Fibroblast of lung (primary cell): ENCODE measurements at places on chromosomes 7 and 10. TPM values are rescaled to one million over a fixed set of nuclear protein-coding genes. Genes with fewer than 3 reads are reported as not detected.

- DNase-seq: no peak
These were observed 457.6 kb downstream of the LRMDA start for GRCh38 chr10:75889051-75889450.

DNA sequence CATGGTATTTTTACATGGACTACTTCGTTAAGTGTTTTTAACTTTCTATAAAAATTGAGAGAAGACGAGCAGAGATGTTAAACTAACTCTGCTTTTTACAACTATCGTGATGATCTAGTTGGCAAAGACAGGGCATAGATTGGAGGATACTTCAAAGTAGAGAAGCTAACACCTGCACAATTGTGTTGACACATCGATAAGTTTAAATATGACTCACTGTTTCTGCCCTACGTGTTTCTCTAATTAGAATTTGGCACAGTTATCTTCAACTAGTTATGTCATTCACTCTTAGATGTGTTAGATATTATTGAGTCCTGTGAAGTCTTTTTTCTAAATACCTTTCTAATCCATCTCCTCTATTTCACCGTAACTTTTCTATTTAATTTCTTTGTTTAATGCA lies 68.5 kb upstream of the FERD3L start:
- DNase-seq: peak; percentile 25

- DNase-seq: no peak
These were observed 14.6 kb downstream of the GPR37 start for GRCh38 chr7:124751027-124751426.

The PAX2 gene
- total RNA-seq: under 0.01 TPM in 1 of 2 replicates, not detected in the other

DNA sequence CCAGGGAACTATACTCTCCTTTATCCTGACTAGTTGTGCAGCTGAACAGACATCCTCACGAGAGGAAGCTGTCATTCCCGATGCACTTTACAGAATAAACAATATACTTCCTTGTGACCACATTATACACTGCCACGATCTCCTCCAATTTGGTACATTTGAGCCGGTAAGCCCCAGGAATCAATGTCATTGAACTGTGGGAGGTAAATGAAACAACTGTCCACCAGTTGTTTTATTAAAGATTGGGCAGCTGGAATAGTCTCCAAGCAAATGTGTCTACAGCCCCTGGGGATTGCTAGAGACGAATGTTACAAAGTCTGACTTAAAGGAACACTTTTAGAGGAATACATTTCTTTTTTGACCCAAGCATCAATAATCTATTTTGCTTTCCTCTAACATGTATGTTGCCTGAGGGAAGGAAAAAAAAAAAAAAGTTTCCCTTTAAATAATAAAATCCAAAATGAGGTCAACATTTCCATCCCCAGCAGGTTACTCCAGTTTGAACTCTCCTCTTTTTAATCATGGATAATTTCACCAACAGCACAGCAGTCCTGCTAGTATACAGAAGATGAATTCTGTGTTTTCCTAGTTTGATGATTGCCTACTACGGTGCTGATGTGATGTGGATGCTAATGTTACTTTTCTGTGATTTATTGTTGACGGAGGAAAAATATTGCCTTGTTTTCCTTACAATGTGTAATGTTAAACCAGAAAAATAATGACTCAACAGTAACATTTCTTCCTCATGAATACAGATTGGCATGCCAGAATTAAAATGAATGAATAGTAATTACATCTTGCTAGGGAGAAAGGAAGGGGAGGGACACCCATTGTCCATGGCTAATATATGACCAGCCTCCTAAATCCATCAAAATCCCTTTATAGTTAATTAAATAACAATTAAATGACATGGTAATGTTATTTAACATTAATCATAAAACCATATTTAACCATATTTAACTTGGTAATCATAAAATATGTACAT lies 360.9 kb downstream of the NEBL start:
- no peak for DNase-seq
